Activated T-cell treated with anti-CD3 and anti-CD28 coated beads for 24 hours (primary cell): ENCODE measurements at places on chromosomes 4 and X.

GRCh38 chrX:1291110-1291740 lies 22.6 kb downstream of the CSF2RA start:
- no peak for DNase-seq

- DNase-seq = no peak
These were observed 38.4 kb upstream of the ENPP6 start for GRCh38 chr4:184255871-184256642.

DNA sequence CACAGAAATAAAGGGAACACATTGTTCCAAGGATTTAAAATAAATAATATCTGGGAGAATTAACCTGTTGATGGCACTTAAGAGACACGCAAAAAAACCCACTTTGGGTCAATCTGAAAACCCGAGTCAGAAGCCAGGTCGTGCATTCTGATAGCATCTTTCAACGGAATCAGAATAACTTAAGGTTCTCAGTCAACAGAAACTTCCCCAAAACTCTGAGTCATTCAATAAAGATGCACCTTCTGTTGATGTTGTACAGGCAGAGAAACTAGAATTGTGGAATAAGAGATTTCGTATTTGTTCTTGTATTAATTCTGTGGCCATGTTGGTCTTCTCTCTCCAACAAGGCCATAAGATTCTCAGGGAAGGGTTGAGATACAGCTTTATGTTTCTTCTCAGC lies 78.2 kb downstream of the MAOB start:
- no peak for DNase-seq

DNA sequence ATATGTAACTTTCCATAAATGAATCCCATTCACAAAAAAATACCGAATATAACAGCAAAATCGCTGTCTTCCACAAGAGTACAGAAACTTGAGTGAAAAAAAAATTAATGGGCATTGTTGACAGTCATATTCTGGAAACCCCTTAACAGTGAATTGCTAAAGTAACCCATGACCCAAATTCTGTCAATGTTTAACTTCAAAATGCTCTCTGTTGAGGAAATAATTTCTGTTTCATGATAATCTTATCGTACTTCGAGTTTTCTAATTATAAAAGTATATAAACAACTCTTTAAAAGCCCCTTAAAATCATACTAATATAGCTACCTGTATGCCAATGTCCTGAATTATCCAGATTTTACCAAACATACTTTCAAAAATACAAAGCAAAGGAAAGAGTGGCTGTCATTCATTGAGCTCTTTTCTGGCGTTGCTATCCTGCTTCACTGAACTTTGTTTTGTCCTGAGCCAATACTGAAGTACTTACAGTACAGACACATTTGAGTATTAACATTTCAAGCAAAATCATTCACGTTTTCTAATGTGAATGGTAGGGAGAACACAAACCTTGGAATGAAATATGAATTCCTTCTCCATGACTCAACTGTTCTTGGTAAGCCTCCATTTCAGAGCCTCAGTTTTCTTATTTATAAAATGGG lies 2.4 kb downstream of the XAGE3 start:
- DNase-seq = no peak

DNA sequence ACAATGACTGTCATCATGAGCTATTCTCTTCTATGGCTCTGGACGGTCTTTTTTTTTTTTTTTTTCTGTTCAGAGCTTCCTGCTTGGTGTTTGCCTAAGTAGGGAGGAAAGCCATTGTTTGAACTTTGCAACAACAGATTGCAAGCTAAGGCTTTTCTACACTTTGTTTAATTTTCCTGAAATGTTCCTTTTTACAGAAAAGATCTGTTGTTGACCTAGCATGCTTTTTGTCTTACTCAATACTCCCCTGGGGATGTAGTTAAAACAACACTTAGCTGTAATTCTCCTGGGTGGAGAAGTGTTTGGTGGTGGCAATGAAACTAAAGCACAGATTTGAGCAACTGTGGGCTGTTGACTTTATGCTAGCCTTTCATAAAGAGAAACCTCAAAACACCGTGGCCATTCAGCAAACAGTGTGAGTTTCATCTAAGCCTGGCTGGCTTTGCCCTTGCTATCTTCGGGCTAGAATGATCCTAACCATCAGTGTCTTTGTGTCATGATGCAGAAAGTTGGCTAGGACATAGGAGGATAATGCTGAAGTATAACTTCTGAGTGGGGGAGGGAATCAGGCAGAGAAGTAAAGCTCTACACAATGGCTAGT lies 110.5 kb downstream of the ANXA3 start:
- no peak for DNase-seq

- DNase-seq = no peak
These were observed 18.5 kb downstream of the DCAF8L2 start for GRCh38 chrX:27608671-27609070.

DNA sequence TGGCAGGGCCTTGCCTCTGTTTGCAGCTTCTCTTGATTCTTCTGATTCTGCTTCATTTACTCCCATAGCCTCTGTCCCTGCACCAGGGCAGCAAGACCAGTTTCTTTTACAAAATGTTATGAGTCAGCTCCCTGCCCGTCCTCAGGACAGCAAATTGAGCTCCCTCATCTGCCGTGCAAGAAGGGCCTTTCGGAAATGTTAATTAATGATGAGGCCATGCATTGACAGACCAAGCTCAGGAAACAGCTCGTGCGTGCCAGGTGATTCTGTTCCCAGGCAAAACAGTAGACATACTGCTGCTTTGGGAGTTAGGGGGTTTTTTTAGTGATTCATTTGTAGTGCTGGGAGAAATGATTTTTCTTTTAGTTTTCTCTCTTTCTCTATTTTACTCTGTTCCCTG lies 231.7 kb downstream of the FBXW7 start:
- no peak for DNase-seq

- DNase-seq = no peak
These were observed 81.7 kb upstream of the GPM6B start for GRCh38 chrX:13898603-13899002.

DNA sequence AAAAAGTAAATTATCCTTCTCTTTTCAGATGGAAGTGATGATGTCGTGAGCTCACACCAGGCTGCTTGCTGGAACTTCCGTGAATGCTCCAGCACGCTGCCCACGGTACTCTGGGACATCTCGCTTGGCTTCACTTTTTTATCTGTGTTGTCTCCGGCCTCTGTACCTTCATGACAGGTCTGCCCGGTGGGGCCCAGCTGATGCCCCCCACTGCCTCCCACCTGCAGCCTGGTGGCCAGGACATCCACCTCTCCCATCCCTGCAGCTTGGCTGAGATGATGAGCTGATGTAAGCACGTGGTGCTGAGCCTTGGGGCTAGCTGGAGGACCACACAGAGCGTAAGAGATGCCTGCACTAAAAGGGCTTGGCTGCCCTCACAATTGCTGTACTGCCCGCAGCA lies 59.0 kb upstream of the HELT start:
- no peak for DNase-seq

- no peak for DNase-seq
These were observed 22.3 kb upstream of the HERC3 start for GRCh38 chr4:88570001-88570400.

DNA sequence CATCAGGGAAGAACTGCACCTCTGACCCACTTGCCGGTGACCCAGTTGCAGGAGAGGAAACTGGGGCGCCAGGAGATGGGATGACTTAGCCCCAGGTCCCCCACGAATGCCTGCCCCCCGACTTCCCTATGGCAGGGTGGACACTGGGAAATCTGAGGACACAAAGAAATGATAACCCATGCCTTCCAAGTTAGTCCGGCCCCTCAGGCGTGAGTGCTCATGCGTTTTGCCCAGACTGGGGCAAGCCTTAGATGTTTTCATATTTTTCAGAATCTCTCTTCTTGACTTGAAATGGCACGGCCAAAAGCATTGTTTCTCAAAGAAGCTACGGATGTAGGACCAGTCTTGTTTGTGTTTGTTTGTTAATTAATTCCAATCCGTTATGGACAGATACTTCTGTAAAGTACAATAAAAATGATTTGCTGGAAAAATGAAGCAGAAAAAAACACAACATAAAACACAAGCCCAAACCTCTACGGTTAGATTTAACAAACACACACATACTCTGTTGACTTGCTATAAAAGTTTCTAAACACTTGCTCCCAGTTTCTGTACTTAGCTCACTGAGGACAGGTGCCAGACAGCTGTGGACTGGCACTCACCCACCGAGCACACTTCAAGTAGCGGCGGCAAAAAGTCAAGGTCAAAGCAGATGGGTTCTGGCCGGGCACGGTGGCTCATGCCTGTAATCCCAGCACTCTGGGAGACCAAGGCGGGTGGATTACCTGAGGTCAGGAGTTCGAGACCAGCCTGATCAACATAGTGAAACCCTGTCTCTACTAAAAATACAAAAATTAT lies 341.5 kb downstream of the BCOR start:
- DNase-seq = no peak

GRCh38 chr4:17515445-17516407 lies 761 bp downstream of the CLRN2 start:
- DNase-seq = no peak

DNA sequence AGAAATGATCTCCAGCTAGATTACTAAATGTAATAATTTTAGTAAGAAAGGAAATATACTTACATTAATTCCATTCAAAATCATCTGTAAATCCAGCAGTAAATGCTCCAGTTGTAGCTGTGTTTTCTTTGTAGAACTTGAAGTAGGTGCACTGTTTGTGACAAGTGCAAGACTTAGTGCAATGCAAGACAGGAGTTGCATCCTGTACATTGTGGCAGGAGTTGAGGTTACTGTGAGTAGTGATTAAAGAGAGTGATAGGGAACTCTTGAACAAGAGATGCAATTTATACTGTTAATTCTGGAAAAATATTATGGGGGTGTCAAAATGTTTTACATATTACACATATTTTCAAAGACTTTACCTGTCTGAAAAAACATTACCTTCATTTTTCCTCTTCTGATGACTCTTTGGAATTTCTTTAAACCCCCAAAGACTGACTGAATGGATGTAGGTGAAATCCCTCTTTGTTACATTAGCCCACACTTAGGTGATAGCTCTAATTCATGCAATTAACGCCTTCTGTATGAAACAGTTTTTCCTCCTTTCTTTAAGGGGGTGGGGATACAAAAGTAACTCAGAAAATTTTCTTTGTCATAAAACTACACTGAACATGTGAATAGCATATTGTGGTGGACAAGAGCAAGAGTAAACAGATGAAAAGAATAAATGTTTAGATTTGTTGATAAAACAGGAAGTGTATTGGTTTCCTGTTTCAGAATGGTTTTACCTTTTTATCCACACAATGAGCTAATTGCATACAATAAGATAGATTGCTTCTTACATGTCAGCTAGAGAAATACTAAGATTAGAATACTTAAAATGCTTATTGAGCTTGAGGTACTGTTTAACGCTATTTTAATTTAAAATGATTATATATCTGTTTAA lies at the start of gene IL2:
TSS of gene IL2 (minus strand) at position 495 of the 886 bp plus-strand sequence. CDS start at position 210, 285 bp downstream.
- no peak for DNase-seq

DNA sequence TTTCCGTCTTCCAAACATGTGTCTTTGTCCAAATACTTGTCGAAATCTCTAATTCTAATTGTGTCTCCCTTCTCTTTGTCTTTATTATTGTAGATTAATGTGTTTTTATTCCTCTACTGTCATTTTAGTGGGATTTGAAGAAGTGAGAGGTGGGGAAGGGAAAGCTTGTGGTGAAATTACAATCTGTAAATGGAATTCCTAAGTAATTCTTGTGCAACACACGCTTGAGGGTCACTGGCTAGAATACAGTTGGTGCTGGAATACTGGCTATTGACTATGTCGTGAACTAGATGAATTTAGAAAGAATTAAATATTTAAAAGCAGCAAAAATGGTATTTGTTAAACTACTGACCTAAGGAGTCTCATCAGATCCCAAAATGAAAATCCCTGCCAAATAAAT lies 10.7 kb upstream of the FNIP2 start:
- DNase-seq = no peak

GRCh38 chr4:19689511-19689910 lies 562.2 kb upstream of the SLIT2 start:
- no peak for DNase-seq

- DNase-seq = no peak
These were observed 19.0 kb downstream of the MAB21L2 start for GRCh38 chr4:150600812-150601445.

DNA sequence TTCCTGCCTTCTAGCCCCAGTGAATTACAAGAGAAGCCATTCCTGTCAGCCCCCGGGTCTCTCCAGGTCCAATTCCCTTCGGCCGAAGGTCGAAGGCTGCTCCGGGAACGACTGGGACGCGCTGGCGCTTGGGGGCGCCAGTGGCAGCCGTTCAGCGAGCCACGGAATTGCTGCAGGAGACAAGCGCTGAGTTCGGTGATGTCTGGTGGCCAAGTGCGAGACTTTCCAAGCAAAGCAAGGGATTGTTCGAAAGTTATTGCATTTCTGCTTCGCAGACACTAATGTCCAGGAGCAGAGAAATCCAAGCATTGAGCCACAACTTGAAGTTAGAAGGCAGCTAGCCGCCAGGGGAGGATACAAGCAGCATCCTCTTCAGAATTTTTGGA lies 1.1 kb upstream of the DKK2 start:
- no peak for DNase-seq

GRCh38 chr4:30866907-30867306 lies 146.7 kb downstream of the PCDH7 start:
- no peak for DNase-seq

- no peak for DNase-seq
These were observed 608.8 kb downstream of the PCDH7 start for GRCh38 chr4:31328932-31329331.

DNA sequence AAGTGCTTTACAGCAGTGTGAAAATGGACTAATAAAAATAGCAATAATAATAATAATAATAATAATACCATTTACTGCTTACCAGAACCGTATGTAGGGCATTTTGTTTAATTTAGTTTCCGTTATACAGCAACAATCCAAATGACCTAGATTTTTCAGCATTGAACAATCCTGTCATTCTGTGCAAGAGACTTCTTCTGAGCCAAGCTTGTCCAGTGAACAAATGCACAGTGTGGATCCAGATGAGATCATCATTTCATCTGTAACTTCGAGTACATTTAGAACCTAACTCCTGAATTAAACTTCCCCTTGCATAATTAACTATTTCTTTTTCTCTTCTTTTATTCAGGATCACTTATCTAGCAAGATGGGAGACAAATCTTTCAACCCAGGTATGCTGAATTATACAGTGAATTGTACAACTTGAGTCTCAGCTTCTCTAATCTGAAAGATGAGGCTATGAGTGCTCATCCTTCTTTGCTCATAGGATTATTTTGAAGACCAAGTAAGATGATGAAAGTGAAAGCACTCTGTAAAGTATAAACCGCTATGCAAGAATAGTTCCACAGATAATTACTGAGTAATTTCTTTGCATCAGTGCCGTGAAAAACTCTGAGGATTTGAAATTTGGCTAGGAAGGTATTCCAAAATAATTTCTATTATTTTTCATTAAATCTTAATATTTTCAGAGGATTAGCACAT lies 6.6 kb downstream of the CLNK start:
- DNase-seq = no peak

- DNase-seq = no peak
These were observed 16.4 kb upstream of the CXCL8 start for GRCh38 chr4:73723928-73724327.

GRCh38 chrX:146754268-146754667 lies 55.3 kb upstream of the CXorf51B start:
- DNase-seq = no peak
